Activated effector memory CD4-positive, alpha-beta T cell treated with Interleukin-2 at 50 U/mL for 16 hours (primary cell): ENCODE measurements at places on chromosomes 12 and 14.

GRCh38 chr12:132525833-132526455 lies 36.0 kb downstream of the FBRSL1 start:
- DNase-seq, result no peak

DNA sequence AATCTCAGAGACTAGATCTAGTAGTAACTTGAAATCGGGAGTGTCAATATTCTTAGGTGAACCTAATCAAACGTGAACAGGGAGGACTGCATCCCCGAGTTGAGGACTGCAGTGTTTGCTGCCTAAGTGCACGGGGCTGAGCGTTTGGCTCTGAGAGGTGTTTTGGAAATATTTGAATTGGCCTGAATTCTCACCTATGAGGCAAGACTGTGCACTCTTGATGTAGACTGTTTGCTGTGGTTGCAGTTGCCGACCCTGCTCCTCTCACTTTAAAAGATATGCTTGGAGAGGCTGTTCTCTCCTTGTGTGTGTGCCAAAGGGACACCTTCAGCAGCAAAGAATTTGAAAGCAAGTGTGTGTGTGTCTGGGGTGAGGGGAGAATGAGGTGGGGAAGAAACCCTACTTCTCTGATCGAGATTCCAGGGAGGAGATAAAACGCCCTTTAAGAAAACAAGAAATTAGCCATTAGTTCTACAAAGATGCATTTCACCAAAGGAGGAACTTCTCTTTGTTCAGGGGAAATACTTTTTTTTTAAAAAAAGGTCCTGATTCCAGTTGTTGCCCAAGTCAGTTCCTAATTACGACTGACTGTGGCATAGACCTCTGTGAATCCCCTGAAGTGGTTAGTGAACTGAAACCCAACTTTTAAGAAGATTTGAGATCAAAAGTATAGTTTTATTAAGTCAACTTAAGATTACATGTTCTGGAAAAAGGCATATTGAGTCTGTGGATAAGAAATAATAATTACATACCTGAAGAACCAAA lies 106.6 kb downstream of the DYRK2 start:
- DNase-seq, result no peak

DNA sequence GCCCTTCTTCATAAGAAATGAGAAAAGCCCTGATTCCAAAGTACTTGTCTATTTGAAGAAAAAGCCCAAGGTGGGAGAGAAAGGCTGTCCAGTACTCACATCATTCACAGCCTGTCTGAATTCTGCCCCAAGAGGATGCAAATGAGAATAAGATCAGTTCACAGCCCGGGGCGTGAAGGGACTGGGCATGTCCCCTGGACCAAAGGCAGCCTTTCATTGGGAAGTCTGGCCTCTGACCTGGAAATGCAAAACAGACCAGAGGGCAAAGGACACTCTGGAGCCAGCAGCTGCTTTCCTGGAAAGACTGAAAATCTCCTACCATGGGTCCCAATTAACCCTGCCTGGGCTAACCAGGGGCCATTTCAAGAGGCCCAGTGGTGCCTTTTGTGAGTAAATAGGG lies 191.2 kb upstream of the PELI2 start:
- no peak for DNase-seq

DNA sequence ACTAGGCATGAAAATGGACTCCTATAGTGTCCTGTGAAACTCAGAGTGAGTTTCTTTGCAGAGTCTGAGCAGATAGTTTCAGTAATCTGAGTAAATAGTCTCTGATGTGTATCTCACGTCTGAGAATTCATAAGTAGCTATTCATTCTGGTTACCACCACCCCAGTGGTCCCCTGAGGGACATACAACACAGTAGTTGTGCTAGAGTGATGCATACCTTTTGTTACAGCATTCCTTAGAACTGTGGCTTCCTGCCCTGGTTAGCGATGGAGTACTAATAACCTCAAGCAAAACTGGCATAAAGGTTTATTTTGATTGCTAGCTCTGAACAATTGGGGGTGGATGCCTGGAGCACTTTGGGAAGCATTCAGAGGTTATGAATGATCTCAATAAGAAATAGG lies 114.7 kb downstream of the DAAM1 start:
- DNase-seq, result no peak

DNA sequence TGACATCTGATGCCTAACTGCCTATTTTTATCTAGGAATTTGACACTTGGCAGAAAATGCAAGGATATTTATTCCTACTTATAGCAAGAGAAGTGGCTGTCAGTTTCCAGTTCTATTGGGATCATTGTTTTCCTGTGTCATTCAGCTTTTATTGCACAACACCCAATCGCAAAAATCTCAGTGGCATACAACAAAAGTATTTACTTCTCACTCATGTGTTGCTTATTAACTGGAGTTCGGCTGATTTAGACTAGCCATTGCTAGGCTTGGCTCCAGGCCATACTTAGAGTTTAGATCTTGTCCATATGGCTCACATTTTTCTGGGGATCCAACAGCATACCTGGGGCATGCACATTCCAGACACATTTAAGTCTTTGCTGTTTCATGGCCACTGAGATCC lies 218.6 kb upstream of the SYT1 start:
- no peak for DNase-seq

GRCh38 chr12:14258575-14258940 lies 106.9 kb upstream of the ATF7IP start:
- DNase-seq, result no peak

DNA sequence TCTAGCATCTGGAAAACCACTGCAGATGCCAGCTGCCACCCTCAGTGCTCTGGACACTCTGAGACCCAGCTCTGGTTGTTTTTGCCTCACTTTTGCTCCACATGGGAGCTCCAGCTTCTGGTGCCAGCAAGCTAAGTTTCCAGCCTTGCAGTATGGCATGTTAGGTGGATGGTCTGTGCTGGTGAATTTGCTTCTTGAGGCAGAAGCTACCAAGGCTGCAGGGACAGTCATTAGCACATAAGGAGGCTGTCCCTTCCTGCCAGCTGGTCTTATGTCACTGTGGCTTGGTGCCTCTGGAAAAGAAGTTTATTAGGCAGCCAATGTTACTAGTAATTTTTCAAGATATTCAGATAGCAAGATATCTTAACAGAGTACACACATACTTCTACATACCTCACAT lies 64.2 kb upstream of the CSRP2 start:
- no peak for DNase-seq

DNA sequence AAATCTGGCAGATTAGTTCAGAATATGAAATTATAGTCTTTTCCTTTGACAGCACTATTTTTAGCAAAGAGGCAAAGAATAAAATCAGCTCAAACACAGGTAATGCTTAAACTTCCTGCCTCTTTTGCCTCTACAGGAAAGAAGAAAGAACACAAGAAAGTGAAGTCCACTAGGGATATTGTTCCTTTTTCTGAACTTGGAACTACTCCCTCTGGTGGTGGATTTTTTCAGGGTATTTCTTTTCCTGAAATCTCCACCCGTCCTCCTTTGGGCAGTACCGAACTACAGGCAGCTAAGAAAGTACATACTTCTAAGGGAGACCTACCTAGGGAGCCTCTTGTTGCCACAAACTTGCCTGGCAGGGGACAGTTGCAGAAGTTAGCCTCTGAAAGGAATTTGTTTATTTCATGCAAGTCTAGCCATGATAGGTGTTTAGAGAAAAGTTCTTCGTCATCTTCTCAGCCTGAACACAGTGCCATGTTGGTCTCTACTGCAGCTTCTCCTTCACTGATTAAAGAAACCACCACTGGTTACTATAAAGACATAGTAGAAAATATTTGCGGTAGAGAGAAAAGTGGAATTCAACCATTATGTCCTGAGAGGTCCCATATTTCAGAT lies 17.4 kb downstream of the TMPO start:
- no peak for DNase-seq

GRCh38 chr12:132235116-132235820 lies 91.0 kb downstream of the NOC4L start:
- DNase-seq, result no peak

- no peak for DNase-seq
Observed at GRCh38 chr12:132395908-132396305, 66.5 kb upstream of the GALNT9 start.

- no peak for DNase-seq
Observed at GRCh38 chr12:21523148-21523547, 2.9 kb upstream of the SPX start.

DNA sequence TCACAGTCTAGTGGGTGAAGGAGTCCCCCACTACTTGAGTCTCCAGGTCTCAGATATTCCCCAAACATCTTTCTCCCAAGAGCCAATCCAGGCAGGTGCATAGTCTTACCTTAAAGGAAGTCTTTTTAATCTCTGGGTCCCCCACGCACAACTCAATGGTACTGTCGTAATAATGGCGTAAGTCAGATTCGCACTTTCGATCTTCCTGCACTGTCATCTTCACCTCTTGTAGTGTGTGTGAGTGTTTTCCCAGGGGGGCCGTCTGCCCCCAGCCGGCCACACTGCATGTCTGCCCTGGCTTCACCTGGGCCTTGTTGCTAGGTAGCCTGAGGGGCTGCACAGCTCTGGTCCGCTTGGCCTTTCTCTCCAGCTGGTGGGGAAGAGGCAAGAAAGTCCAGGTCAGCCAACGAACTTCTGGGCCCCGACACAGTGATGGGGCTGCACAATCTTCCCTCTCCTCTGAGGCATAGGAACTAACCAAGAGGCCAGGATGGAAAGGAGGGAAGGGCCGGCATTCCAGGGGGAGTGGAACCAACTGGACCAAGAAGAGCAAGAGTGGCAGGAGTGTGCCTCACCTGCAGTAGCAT lies 2.1 kb downstream of the GZMB start:
- DNase-seq, result no peak

GRCh38 chr14:99757331-99758070 lies 35.7 kb upstream of the EML1 start:
- DNase-seq, result no peak

DNA sequence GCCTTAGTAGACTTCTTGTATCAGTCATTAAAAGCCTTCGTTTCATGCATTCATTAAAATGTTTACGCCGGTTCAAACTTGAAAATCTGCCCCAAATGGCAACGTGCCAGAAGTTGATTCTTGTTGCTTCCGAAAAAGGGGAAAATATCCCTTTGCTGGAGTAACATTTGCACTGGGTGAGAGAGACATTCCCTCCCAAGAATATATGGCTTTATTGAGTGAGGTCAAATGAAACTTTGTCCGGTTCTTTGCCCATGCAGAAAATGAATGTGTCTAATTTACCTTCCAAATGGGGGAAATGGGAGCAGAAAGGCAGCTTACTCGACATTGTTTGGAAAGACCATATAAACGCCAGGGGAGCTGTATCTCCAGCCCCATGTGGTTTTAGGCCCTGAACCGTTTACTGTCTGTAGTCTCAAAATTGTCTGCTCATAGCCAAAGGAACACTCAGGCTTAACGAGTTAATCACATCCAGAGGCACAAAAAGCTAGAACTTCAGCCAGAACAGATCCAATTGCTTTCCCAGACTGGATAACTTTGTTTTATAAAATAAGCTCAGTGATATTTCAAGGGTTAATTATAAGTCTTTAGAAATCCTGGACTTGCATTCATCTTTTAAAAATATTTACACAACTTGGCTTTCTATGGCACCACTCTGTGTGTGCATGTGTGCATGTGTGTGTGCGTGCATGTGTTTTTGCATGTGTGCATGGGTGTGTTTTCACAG lies 2.9 kb upstream of the EMP1 start:
- DNase-seq, result no peak

GRCh38 chr14:23627961-23628360 lies 8.2 kb upstream of the DHRS2 start:
- no peak for DNase-seq

GRCh38 chr12:115017346-115017745 lies 333.4 kb upstream of the TBX3 start:
- DNase-seq, result no peak

GRCh38 chr12:70267550-70267949 lies 24.3 kb downstream of the CNOT2 start:
- DNase-seq, result no peak

GRCh38 chr12:95462081-95462480 lies 11.9 kb upstream of the METAP2 start:
- no peak for DNase-seq

DNA sequence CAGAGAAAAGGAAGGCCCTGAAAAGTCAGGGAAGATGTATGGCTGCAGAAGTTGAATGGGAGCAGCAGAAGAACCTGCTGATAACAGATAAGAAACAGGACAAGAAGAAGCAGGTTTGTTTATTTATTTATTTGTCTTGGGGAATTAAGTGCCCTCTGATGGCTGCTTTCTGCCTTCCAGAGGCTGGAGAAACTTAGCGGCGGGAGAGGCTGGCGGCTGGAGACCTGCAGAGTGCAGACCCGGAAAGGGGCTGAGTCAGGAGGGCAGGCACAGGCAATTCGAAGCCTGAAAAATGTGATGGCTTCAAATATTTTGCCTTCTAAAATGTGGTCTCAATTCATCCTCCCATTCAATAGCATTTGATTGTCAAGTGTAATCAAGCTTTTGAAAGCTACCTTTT lies 168.2 kb upstream of the GZMB start:
- no peak for DNase-seq

DNA sequence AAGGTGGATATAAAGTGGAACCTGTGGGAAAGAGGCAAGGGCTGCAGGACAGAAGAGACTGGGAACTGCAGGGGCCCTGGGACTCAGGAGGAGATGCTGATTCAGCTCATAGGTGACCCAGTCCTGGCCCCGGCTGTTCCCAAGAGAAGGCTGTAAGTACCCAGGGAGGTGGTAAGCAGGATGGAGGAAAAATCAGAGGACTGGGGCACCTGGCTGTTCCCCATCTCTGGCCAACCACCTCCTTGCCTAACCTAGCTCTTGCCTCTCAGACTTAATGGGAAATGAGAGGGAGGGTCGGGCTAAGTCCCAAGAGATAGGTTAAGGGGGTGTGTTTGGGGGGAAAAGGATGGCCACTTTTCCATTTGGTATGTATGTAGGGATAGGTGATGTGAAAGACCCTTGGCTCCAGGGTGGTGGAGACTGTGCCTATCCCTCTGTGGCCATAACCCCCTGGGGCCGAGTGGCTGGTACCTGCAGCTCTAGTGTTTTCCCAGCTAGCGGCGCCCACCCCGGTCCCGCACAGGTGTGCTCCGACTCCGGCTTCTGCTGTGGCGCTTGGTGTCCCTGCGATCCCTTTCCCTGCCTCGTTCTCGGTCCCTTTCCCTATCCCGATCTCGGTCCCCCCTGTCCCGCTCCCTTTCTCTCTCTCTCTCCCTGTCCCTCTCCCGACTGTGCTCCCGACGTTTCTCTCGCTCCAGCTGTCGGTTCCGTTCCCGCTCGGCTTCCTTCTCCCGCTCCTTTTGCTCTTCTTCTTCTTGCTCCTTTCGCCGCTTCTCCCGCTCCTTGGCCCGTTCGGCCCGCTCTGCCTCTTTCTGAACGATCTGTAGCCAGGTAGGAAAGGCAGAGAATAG lies 1.6 kb upstream of the CDH24 start:
- no peak for DNase-seq

GRCh38 chr12:3698218-3698974 lies 54.5 kb downstream of the CRACR2A start:
- DNase-seq, result no peak
